ENCODE measurements at places on chromosomes 16 and 17.

GRCh38 chr16:48960830-48961229, 320.8 kb downstream of the CBLN1 start:
- no peak for DNase-seq

DNA sequence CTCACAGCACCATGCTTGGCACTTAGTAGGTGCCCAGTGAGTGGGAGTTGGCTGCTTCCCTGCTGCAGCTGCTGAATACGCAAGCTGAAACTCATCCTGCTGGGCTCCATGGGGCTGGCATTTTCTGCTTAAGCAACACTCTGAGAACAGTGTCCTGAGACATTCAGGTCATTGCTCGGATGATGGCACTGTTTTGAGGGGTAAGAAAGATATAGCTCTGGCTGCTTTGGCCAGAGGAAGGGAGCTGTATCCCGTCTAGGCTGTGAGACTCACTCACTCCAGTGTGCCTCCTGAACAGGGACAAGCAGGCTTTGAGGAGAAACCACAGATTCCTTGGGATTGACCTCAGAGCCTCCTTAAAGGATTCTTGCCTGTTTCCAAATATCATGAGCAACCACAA, 120.5 kb downstream of the CLEC16A start:
- no peak for DNase-seq

GRCh38 chr16:65749506-65749905, 617.0 kb upstream of the CDH5 start:
- DNase-seq: no peak

GRCh38 chr17:45336390-45337182, 19.8 kb upstream of the MAP3K14 start:
- DNase-seq: no peak

GRCh38 chr17:35493040-35493439, 44.4 kb downstream of the SLFN12L start:
- DNase-seq: no peak

GRCh38 chr16:21642861-21643260, 9.5 kb downstream of the IGSF6 start:
- no peak for DNase-seq

- DNase-seq: no peak
These were observed 200.5 kb upstream of the CHMP6 start for GRCh38 chr17:80790981-80791742.

DNA sequence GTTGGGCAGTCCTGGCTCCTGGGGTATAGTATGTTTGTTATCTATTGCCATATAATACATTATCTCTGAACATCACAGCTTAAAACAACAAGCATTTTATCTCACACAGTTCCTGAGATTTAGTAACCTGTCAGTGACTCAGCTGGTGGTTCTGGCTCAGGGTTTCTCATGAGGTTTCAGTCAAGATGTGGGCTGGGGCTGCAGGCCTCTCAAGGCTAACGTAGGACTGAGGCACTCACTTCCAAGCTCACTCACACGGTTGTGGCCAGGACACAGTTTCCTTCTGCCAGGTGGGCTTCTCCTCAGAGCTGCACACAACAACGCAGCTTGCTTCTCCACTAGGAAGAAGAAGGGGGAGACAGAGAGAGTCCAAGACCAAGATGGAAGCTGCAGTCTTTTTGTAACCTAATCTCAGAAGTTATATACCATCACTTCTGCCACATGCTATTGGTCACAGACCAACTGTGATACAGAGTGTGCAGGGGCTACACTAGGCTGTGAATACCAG, 10.3 kb upstream of the MED13 start:
- DNase-seq: no peak

DNA sequence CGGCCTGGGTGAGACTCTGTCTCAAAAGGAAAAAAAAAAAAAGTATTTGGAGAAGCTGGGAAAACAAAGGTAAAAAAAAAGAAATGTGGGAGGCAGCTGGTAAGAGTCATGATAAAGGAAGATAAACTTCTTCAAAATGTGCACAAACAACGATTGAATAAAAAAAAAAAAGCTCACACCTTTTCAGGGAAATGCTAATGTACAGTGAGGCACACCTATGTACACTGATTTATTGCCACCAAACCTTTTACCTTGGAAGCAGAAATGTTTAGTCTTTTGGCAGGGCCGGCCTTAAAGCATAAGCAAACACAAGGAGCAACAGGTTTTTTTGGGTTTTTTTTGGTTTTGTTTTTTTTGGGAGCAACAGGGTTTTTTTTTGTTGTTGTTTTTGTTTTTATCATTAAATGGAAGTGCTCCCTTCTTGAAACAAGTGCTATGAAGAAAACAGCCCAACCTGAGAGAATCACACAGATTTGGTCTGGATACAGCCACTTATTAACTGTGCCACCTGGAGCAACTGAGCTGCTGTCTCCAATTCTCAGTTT, 29.8 kb upstream of the KCNJ2 start:
- no peak for DNase-seq

- peak; percentile 34 for DNase-seq
These were observed 973 bp upstream of the IL4R start for GRCh38 chr16:27312580-27313421.

- peak; percentile 57 for DNase-seq
These were observed 13.2 kb upstream of the CDIPT start for GRCh38 chr16:29876217-29876593.

GRCh38 chr17:607361-608147, 107.1 kb downstream of the VPS53 start:
- DNase-seq: no peak

- DNase-seq: no peak
These were observed 19.5 kb downstream of the NKD1 start for GRCh38 chr16:50567651-50568050.

- peak; percentile 65 for DNase-seq
These were observed 52.5 kb downstream of the MRC2 start for GRCh38 chr17:62679866-62680377.
